ENCODE measurements at places on chromosomes 11 and 22.
A peak's percentile ranks its signal among the peaks of the same experiment; 100 is the strongest.

DNA sequence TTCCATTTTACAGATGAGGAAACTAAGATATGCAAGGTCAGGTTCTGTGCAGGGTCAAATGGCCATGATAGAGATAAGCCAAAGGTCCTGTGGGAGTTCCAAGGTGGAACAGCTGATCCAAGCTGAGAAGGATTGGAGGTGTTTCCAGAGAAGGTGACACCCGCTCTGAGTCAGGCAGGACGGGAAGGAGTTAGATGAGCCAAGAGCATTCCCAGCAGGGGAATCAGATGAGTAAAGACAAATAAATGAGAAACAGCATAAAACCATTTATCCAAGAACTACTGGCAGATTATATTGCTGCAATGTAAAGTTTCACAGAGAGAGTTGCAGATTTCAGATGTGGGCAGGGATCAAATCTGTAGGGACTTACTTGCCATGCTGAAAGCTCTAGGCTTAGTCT is 18.9 kb upstream of the HEPHL1 start:
- DNase-seq = no peak

DNA sequence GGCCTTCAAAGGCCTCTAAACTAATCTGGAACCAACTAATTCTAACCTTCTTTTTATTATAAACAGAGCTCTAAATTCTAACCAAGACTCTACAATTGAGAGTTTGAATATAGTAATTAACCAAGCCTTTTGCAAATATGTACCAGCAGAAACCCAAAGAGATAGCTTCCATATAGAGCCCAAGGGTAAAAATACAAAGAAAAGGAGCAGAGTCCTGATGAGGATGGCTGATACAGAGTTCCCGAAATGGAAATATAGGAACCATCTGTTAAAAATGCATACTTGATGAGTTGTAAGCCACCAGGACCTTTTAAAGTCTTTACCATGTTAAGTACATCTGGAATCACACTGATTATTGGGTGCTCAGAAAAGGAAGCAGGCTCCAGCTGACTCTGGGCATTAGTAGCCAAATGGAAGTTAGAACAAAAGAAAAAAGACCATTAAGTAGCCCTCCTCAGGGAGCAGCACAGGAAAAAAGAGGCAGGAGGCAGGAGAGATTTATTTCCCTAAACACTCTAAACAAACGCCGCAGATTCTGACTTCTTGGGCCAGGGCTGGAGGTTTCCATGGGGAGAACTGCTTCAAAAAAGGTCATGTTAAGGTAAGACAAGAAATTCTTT is 463.1 kb upstream of the FAT3 start:
- no peak for DNase-seq

DNA sequence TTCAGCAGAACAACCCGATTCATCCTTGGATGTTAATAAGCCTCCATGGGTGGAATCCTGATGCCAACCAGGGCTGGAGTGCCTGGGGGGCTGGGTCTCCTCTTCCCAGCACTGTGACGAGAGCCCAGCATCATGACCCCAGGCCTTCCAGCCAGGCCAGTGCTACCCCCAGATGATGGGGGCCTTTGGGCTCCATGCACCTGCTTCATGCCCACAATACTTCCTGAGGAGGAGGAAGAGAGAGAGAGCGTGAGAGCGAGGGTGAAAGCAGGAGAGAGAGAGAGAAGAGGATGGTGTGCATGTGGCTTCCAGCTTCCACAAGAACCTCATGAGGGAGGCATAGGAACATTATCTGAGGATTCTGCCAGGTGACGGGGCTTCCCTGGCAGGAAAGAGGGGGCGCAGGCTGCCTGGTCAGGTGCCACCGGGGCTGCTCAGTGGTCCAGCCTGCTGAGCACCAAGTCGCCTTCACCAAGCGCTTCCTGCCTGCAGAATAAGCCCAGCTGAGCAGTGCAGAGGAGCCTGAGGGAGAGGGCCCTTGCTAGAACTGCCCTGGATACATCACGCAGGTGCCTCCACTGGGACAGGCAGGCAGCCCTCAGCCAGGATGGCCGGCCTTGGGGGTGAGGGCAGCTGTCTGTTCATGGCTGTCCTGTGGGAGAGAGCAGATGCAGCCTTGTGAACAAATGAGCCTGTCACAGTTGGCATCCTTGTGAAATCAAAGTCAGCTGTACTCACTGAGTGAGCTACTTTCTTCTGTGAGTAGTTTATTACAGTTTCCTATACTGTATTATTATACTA is 243.3 kb upstream of the B3GAT1 start:
- DNase-seq = no peak

- DNase-seq = no peak
These were observed 49.4 kb downstream of the MAML2 start for GRCh38 chr11:96293598-96294021.

DNA sequence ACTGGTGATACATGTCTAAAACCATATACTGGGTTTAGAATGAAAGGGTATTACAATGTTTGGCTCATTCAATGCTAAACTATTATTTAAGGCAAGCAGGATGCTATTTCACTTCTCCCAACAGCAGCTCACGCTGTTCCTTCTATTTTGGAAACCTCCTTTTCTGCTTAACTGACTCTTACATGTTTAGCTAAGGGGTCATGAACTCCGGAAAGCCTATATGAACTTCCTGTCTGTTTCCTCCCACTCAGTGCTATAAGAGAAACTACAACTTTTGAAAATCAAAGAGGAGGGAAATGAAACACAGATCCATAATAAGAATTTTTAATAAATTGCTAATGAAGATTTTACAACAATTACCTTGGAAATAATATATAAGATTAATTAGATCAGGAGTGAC is 30.9 kb downstream of the SLC36A4 start:
- no peak for DNase-seq

GRCh38 chr22:17824457-17824856 is 50.2 kb upstream of the BID start:
- no peak for DNase-seq

GRCh38 chr11:36748836-36749235 is 150.8 kb upstream of the RAG2 start:
- DNase-seq = no peak

GRCh38 chr11:85947431-85948272 is 92.5 kb downstream of the CCDC83 start:
- peak; percentile 83 for DNase-seq

- no peak for DNase-seq
These were observed 91.6 kb upstream of the B3GAT1 start for GRCh38 chr11:134503596-134503995.

DNA sequence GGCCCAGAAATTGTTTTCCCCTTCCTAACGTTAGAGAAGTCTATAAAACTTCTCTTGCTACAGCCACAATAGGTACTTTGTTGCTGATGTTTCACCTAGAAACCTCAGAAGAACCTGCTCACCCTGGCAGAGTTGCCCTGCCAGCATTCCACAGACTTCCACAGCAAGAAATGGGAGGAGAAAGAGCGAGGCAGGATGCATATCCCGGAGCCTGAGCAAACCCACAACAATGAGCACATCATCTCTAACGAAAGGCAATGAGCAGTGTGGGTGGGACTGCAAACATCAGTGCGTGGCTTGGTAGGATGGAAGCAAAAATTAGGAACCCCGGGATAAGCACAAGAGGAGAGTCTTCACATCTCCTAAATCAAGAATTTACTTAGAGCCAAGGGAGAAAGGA is 892.3 kb downstream of the OPCML start:
- no peak for DNase-seq

DNA sequence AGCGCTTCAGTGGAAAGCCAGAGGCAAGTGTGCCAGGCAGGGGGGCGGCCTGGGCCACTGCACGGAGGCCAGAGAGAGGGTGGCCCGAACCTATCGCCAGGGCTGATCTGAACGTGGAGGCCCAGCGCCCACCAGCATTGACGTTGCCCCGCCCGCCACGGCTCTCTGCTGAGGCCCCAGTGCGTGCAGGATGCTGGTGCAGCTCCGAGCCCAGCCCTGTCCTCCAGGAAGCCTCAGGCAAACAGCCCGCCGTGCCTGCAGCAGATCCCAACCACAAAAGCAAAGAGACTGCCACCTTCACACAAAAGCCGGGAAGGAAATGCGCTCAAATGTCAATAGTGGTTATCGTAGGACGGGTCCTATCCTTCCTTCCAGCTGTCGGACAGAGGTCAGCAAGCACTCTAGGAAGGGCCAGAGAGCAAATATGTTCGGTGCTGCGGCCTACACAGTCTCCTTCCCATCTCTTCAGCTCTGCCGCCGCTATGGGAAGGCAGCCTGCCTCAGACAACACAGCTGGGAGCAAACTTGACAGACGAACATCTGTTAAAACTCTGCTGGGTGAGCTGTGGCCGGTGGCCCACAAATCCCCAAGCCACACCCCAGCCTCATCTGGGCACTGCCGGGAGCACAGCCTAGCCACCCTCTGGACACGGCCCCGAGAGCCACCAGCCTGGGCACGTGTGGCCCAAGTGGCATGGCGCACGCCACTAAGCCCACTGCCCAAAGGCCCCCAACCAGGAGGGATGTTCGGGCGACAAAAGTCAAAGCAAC is 146.2 kb downstream of the CRYBB2 start:
- no peak for DNase-seq

- no peak for DNase-seq
These were observed 213.3 kb downstream of the MN1 start for GRCh38 chr22:27588268-27588667.

DNA sequence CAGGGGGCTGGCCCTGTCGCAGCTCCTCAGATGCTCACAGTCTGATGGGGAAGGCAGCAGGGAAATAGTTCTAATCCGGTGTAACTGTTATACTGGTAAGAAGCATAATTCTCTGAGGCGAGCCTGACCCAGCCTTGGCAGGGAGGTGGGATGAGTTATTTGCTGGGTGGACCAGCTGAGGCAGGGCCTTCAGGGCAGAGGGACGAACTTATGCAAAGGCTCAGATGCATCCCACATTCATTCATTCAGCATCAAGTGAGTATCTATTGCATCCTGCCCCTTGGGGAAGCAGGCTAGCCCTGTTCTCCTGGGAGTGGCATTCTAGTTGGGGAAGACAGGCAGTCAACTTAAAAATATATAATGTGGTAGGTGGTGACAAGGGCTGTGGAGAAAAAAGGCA is 13.6 kb upstream of the SREBF2 start:
- no peak for DNase-seq

GRCh38 chr11:876545-876944 is 33.9 kb downstream of the TSPAN4 start:
- no peak for DNase-seq

GRCh38 chr11:34566208-34566551 is 52.6 kb upstream of the ELF5 start:
- no peak for DNase-seq

GRCh38 chr11:115430345-115430744 is 73.9 kb downstream of the CADM1 start:
- no peak for DNase-seq

DNA sequence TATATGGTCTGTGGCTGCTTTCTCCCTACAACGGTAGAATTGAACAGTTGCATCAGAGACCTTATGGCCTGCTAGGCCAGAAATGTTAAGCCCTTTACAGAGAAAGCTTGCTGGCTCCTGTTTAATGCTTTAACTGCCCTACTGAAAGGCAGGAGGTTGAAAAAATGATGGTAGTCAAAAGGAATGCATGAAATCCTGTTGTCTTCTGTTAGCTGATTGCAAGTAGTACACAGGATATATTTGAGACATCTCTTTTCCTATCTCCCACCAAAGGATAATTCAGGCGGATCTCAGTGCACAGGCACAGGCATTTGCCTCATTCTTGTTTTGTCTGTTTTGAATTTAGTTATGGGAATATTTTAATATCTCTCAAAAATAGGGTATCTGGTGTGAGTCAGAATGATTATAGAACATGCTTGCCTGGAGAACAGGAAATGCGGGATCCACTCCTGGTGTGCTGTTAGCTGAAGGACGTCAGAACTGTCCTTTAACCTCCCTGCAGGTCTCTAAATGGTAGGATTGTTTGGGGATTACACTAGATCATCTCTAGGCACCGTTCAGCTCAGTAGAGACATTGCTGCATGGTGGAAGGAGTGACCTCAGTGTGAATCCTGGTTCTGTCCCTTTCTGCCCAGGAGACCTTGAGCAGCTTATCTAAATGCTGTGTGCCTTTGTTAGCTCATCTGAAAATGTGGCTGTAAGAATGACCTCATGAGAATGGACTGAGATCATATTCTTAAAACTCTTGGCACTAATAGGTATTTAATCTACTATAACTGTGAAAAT is 49.5 kb downstream of the PACS1 start:
- no peak for DNase-seq

GRCh38 chr11:114563077-114563476 is 3.4 kb upstream of the NXPE1 start:
- DNase-seq = no peak

DNA sequence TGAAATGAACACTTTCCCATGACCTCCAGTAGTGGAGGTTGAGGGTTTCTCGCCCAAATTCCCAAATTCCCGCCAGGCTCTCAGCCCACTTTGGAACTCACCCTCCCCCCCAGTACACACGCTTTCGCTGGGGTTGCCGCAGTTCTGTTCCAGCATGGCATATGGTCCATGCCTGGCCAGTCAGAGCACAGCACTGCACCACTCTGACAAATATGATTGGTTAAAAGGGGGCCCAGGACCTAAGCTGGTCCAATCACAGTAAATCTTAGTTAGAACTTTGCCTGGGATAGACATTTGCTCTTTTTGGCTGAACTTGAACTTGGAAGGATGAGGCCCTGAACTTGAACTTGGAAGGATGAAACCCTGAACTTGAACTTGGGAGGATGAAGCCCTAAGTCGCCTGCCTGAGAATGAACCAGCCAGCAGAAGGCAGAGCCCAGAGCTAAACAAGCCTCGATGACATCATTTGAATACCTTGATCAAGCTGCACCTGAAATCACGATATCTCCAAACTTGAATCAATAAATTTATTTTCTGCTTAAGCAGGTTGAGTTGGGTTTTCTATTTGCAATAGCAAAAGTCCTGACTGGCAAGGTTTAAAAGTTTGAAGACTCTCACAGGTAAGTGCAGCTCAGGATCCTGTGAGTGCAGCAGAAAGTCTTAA is 12.6 kb upstream of the SSTR3 start:
- DNase-seq = no peak

DNA sequence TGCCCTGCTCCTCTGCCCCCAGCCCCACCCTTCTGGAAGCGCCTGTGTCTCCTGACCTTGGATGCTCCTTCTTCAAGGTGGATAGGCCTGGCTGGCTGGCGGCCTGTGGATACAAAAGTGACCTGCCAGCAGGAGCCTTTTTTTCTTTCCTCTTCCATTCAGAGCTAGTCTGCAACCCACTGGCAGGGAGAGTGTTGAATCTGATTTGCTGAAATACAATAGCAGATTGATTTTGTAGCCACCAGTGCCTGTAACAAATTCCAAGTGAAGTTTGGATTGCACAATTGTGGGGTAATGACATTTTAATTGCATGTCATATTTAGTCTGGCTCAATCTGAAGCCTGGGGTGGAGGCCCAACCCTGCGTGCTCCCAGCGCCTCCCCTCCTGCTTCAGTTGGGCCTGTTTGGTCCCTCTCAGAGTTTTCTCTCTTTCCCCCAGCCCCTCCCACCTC is 97.2 kb downstream of the GRIK4 start:
- DNase-seq = peak; percentile 38

- no peak for DNase-seq
These were observed 7.4 kb downstream of the FADD start for GRCh38 chr11:70210530-70210929.

GRCh38 chr22:24500277-24500820 is 5.2 kb downstream of the UPB1 start:
- DNase-seq = no peak

- DNase-seq = no peak
These were observed 28.7 kb upstream of the PICK1 start for GRCh38 chr22:38028344-38029130.

- no peak for DNase-seq
These were observed 30.4 kb upstream of the TENM4 start for GRCh38 chr11:79471071-79471844.

- DNase-seq = no peak
These were observed 1.9 kb downstream of the TIGD3 start for GRCh38 chr11:65356394-65356972.
